Body of pancreas (tissue), 4 donors: ENCODE measurements at places on chromosomes 7 and 10.

GRCh38 chr7:2011266-2012043 lies 221.3 kb downstream of the MAD1L1 start:
- peak; percentile 8 for DNase-seq

DNA sequence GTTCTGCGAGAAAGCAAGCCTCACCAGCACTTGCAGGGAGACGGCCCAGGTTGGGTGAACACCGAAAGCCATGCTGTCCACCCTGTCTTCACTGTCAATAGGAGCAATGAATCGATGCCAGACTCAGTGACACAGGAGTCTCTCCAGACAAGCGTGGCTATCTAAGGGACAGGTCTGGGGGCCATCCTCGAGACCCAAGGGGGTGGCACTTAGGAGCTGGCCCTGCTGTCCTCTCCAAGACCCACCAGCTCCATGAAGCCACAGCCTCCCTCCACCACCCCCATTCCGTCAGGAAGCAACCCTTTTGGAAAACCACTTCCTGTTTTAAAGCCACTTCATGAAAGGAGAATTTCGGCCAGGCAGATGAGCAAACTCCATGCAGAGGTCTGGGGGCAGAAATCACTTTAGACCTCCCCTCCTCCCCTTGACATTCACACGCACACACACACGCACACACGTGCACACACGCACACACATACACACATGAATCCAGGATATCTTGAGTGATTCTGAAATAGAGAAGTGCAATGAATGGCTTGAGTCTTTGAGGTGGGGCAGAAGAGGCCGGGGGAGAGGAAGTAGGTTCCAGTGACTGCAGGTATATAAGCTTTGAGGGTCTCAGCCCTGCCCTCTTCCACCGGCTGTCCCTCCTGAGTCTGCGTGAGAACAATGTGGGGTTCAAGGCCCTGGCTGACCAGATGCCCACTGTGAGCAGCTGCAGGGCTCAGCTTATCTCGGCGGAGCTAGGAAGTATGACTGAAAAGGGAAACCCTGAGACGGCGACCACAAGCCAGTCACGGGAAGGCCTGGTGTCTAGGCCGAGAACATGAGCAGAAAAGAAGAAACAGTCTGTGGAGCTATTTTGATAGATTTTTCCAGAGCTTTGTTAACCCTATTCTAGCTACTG lies 25.0 kb downstream of the RGS10 start:
- no peak for DNase-seq

DNA sequence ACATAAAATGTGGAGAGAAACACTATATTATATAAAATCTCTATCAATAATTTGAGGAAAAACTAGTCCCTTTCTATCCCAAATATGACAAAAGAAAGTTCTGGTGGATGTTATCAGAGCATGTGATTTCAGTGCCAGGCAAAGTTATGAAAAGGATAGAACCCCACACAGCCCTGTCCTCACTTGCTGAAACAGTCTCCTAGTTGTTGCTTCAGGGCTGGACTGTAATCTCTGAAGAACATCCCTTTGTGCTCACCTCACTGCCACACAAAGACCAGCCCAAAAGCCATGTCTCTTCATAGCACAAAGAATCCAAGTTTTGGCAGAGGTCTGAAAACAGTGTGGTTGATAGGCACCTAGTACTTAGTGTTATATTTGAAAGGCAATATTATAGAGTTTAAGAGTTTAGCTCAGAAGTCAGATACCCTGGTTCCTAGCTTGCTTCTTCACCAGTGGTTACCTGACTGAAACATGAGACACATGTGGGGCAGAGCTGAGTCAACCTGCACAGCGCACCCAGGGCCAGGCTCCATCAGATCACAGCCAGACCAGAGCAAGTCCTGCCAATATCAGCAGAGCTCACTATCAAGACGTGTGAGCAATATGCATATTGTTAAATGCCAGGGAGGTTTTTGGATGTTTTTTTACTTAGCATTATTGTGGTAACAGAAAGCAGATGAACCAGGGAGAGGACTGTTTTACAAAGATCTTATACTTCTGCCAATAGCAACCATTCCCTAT lies 25.0 kb downstream of the CYP3A7 start:
- DNase-seq: no peak

DNA sequence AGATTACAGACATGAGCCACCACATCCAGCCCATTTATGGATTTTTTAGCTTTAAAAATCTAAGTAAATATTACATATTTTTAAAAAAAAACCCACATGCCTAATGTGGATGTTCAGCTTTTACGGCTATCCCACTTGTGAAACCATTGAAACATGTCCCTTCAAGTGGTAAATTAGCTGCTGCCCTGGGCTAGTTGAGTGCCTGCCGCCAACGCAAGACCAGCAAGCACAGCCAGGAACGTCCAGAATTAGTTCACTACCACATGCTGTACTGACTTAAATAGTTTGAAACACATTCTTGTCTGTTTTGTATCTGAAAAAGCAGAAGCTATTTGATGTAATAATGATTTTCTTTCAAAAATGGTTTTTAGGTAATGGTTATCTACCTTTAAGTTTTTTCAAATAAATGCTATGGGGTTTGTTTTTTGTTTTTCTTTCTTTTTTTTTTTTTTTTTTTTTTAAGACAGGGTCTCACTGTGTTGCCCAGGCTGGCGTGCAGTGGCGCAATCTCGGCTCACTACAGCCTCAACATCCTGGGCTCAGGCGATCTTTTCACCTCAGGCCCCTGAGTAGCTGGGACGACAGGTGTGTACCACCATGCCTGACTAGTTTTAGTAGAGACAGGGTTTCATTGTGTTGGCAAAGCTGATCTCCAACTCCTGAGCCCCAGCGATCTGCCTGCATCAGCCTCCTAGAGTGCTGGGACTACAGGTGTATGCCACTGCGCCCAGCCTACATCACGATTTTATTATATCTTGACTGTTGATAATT lies 57.0 kb downstream of the KLRG2 start:
- no peak for DNase-seq

GRCh38 chr10:246431-246830 lies 111.2 kb downstream of the ZMYND11 start:
- DNase-seq: no peak

DNA sequence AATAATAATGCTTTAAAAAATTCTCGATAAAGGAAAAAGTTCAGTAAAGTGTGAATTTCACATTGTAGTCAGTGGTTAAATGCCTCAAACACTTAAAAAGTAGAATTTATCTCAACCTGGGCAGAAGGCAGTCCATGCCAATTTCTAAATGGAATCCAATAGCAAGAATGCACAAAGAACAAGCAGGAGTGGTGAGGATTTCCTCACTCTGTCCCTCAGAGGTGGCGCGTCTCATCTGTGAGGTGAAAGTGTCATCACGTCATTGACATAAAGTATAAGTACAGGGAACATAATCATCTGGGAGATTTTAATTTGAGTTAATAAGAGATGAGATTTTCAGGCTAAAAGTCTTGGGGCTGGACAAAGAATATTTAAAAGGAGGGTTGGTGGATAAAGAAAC lies 10.0 kb upstream of the PRKCQ start:
- DNase-seq: no peak

DNA sequence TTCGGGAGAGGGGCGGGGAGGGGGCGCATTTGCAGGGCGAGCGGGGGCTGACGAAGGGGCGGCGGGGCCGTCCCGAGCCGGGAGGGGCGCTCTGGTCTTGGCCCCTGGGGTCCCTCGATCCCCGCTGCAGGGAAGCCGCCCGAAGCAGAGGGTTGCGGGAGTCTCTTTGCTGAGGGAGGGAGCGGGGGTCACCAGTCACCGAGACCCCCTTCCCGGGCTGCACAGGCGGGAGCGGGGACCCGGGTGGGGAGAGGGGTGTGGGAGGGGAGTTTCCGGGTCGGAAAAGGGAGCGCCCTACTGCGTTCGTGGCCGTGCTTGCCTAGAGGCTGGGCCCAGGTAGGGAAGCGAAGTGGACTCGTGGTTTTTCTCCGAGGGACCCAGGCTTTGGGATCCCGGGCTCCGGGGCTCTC lies 422 bp downstream of the AP1S1 start:
- DNase-seq: no peak

DNA sequence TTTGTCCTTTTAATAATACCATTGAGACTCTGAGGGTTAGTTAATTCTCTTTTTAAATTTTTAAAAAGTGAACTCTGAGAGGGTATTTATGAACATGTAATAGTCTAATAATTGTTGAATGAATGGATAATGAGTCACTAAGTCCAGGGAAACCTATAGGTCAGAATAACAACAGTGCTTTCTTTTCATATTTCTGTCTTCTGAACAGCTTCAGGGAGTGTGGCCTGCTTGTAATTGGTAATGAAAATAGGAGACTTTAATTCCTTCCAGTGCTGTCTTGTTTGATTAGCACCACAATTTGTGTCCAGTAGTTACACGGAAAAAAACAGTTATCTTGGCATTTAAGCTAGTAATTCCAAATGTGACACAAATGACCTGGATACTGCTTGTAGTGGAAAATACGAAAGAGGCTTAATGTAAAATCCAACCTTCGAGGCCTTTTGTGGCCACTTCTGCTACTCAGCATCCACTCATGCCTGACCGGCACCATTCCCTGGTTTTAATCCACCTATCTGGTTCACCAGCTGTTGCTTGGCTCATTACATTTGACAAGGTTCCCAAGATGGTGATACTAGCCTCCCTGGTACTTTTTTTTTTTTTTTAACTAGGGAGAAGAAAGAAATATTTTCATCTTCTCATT lies 149.3 kb upstream of the IMMP2L start:
- no peak for DNase-seq

GRCh38 chr7:96786261-96786997 lies 76.8 kb upstream of the SEM1 start:
- DNase-seq: no peak

DNA sequence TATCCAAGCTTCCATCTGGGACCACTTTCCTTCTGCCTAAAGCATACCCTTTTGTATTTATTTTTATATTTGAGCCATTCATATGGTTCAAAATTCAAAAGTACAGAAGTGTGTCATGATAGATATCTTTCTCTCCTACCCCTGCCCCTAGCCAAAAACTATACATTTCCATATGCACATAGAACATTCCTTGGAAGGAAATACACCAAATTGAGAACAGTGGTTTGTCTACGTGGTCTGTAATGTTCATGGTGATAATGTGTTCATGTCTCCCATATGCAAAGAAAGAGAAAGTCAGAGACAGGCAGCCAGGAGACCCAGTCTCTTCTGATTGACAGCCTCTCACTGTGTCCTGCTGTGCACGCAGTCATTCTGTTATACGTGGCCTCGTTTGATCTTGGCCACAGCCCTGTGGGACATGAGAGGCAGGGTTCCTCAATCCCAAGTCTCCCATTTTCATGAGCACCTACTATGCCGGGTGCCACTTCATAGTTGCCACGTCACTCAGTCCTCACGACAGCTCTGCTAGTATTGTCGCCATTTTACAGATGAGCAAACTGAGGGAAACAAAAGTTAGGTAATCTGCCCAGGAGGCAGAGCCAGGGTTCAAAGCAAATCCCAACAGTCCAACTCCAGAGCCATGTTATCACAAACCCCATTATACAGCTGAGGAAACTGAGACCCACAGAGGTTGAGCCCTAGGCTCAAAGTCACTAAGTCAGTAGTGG lies 8.0 kb upstream of the CDH23 start:
- DNase-seq: no peak

GRCh38 chr10:110495731-110496552 lies 1.8 kb upstream of the DUSP5 start:
- peak; percentile 10 for DNase-seq

- peak; percentile 33 for DNase-seq
Observed at GRCh38 chr7:86653919-86654659, 10.4 kb downstream of the GRM3 start.

- DNase-seq: no peak
Observed at GRCh38 chr7:98808751-98809460, 60.9 kb downstream of the TMEM130 start.

DNA sequence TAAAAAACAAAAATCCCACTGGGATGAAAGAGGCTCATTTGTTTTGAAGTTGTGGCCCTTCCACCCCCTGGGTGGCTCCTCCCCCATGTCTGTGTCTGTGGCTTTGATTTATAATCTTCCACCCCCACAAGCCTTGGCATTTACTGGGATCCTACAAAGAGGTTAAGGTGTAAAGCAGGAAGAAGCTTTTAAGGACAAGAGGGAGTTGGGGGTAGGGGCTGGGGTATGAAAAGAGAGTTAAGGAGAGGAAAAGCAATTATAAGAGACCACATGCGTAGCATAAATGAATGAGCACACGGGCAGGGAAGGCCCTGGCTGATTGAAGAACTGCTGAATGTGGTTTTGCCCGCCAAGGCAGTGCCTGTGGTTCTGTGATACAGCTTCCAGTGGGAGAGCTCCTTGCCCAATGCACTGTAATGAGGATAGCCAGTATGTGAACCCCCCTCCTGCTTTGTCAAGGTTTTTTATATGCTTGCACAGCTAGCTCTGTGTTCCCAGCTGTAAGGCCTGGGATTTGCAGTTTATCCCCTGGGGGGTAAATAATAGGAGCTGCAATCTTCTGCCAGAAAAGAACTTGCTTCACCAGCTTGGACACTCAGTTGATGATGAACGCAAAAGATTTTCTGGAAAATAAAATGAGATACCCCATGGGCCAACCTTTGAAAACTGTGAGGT lies 34.7 kb upstream of the KMT2E start:
- no peak for DNase-seq

DNA sequence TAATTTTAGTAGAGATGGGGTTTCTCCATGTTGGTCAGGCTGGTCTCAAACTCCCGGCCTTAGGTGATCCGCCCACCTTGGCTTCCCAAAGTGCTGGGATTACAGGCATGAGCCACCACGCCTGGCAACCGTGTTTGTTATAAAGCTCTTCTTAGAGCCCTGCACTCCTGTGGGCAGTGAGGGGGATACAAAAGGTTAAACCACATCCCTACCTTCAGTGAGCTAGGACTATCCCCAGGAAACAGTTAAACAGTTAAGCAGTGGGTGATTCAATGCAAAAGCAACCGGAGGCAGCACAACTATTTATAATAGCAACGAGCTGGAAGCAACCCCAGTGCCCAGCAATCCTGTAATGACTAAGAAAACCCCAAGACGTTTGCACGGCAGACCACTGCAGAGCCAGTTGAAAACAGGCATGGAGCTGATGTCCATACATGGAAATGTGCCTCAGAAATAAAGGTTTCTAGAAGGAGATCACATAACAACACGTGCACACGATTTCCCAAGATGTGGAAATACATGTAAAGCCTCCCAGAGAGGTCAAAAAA lies 107.2 kb upstream of the LYZL2 start:
- DNase-seq: no peak

GRCh38 chr7:46972205-46972604 lies 609.7 kb downstream of the TNS3 start:
- no peak for DNase-seq

DNA sequence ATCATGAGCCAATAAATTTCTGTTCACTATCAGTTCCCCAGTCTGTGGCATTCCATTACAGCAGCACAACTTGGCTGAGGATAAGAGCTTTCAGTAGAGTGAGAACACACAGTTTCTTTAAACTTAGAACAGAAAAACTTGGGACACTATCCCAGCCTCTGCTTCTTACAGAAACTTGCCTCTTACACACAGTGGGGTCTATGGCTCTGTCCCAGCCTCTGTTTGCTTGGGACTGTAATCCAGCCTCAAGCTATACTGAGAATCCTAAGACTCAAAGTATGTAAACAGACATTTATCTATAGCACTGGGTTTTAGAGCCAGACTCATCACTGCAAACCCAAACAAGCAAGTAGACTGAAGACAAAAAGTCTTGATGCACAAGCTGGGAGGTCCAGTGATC lies 355.8 kb upstream of the VSTM2A start:
- no peak for DNase-seq
